ENCODE measurements at places on chromosomes 6 and 20.

DNA sequence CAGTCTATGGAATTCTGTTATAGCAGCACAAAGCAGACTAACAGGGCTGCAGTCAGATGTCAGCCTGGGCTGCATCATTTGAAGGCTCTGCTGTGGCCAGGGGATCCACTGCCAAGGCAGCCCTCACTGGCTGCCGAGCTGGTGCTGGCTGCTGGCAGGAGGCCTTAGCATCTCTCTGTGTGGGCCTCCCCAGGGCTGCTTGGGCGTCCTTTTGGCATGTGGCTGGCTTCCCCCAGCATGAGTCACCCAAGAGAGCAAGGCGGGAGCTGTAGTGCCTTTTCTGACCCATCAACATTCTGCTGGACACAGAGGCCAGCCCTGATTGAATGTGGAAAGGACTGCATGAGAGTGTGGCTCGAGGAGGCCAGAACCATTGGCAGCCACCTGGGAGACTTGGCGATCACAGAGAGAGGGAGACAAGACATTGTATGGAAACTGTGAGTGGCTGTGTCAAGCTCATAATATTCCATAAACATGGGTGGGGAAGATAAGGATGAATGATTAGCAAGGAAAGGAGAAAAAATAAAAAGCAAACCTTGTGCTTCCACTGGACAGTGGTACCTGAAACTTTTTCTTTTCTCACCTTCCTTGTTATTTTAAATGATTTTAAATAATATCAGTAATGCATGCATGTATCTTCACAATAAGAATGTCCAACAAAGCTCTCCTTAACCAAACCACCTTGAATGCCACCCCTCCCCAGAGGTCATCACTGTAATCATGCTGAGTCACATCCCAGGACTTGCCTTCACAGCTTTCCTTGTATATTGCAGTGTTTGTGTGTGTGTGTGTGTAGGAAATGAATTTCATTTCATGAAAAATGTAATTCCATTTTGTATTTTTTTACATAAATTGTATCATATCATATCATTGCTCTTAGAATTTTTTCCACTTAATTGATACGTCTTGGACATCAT lies 55.0 kb upstream of the VSX1 start:
- DNase-seq: no peak

GRCh38 chr6:28980852-28981430 lies 24.2 kb downstream of the ZNF311 start:
- DNase-seq: no peak

GRCh38 chr6:11229655-11230046 lies 2.8 kb downstream of the NEDD9 start:
- DNase-seq: no peak

- DNase-seq: no peak
Measured at GRCh38 chr20:59495166-59495565, 109.2 kb upstream of the PHACTR3 start.

DNA sequence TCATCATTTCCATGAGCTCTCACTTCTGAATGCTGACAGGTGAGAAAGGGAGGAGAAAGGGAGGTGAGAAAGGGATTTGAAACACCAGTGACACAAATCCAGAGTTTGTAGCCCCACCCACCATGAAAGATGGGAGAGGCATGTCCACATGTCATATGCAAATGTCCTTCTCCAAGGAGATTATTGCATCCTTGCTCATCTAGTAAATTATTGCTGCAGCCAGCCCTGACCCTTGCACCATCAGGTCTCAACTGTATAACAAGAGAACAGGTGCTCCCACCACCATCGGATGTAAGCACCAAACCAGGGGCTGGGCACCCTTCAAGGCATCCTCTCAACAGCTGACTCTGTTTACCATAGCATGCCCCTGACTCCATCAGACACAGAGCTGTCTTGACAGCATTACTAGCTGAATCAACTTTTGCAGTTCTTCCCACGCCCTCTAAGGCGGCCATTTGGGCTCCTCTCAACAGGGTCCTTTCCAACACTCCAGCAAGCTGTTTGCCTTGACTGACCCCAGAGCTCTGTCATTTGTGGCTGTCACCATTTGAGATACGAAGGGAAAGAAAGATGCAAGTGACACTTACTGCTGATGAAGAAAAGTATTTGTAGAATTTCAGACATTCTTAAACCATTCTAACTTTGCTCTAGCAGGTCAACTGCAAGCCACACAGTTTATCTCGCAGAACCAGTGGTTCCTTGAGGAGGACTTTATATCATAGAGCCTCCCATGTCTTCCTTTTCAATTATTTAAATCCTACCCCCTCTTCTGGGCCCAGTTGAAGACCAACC lies 14.2 kb downstream of the GFOD1 start:
- no peak for DNase-seq

- DNase-seq: no peak
Measured at GRCh38 chr20:24781418-24781980, 167.6 kb upstream of the CST7 start.

DNA sequence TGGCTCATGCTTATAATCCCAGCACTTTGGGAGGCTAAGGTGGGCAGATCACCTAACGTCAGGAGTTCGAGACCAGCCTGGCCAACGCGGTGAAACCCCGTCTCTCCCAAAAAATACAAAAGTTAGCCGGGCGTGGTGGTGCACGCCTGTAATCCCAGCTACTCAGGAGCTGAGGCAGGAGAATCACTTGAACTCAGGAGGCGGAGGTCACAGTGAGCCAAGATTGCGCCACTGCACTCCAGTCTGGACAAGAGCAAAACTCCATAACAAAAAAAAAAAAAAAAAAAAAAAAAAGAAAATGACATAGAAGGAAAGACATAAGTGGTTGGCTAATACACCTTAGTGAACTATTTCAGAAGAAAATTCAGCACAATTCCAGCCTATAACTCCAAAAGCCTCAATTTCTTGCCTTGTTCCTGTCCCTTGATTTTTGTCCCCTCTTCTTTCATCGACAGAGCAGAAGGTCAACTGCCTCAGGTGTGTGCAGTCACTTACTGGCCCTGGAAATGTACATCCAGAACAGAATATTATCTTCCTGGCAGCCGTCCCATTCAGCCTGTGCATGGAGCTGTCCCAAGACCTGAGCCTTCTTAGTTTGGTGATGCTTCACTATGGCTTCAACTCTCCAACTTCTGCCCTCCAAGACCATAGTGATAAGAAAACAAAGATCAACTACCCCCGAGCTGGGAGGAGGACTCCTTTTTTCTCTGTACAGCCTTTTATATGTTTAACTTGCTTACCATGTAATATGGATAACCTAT lies 117.6 kb downstream of the LY86 start:
- no peak for DNase-seq

- DNase-seq: no peak
Measured at GRCh38 chr6:138999949-139000725, 12.1 kb upstream of the REPS1 start.

GRCh38 chr20:47305667-47306066 lies 50.8 kb downstream of the ZMYND8 start:
- DNase-seq: no peak

DNA sequence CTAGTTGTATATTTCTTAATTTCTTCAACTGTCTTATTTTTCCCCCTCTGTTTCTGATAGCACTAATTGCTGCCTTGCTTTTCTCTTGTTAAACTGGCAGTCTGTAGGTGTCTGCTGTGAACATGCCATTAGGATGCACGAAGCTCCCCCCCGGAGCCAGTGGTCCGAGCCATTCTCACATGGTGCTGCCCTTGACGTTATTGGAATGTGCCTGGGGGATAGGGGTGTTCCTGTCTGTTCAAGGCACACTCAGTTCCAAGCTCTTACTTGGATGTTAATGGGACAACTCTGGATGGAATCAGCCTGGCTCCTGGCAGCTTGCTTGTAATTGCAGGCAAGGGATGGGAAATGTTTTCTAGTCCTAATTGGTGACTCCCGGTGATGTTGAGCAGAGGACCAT lies 68.4 kb downstream of the RREB1 start:
- no peak for DNase-seq

DNA sequence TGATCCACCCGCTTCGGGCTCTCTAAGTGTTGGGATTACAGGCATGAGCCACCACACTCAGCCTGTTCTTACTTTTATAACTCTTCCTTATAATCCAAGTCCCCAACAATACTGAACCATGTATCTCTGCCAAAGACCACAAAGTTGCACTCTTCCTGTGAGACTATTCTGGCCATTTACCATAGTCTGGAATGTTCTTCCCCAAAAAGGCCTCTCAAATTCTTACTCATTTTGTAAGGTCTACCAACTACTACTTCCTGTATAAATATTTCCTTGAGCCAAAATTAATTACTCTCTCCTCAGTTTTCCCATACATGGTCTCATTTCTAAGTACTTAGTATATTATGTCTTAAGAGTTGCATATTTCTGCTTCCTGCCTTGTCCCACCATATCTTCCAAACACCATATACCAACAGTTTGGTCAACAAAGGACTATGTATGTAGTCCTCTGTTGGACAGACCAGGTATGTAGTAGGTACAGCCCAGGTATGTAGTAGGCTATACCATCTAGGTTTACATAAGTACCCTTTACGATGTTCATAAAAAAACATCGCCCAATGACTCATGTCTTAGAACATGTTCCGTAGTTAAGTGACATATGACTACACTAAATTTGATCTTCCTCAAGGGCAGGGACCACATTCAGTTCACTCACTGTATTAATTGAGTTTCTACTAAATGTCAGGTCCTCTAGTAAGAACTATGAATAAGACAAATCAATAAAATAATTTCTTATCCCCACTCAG lies 22.0 kb downstream of the RANBP9 start:
- no peak for DNase-seq

DNA sequence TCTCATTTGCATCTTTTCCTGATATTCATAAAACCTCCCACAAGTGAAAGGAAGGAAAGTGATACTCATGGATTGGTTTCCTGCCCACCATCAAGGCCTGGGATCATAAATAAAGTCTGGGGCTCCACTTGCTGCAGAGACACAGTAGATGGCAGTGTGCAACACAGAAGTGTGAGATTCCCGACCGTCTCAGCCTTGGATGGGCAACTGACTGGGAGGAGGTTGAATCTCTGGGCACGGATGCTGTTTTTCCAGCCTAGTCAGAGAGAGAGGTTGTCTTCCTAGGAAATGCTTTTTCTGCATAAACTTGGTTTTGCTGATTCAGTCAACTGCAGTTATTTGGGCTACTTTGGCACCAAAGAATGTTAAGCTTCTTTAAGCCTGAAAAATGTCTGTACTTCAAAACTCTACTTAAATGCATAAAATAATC lies 9.9 kb upstream of the RFPL4B start:
- DNase-seq: no peak

DNA sequence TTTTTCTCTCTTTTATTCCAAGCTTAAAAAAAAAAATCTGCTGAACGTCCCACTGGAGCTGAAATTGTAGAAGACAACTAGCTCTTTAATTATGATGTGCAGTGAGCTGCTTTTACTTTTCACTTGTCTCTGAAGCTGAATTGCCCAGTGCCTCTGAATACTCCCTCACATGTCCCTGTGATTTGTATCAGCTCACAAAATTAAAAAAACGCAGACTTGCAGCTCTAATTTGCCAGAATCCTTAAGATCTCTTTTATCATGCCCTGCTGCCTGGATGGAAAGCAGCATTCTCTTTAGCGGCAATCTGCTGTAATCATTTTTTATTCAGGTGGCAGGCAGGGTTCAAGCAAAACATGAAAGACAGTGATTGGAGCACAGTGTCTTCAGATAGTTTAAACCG lies 443.8 kb upstream of the SPTLC3 start:
- no peak for DNase-seq

DNA sequence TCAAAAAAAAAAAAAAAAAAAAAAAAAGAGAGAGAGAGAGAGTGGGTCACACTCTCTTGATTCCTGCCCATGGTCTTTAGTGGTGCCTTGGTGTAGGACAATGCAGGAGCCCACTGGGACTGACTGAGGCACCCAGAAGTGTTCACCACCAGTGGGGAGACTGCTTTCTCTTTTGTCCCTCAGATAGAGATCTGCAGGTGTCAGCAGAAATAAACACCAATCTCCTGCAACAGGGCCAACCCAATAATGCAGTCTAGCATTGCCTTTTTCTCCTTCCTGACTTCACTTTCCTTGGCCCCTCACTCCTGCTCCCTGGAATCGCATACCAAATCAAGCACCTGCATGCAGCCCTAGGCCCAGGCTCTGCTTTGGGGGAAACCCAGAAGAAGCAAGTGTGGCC lies 39.0 kb upstream of the CCDC28A start:
- no peak for DNase-seq

DNA sequence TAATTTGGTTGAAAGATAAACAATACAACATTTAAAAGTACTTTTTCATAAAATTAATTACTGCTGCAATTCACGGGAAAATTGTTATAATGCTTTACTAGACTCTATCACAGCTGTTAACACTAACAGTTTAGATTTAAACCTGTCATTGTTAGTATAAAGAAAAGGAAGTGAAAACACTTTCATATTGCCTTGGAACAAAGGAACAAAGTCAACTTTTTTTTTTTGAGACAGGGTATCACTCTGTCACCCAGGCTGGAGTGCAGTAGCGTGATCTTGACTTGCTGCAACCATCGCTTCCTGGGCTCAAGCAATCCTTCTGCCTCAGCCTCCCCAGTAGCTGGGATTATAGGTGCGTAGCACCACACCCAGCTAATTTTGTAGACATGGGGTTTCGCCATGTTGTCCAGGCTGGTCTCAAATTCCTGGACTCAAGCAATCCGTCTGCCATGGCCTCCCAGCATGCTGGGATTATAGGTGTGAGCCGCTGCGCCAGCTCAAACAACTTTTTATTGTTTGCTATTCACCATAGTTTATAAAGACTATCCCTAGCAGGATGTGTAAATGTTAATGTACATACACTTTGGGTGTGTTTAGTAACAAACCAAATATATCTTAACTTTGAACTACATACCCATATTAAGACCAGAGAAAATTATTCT lies 22.1 kb downstream of the SLC35A1 start:
- no peak for DNase-seq

- no peak for DNase-seq
Measured at GRCh38 chr20:49833483-49833882, 20.9 kb downstream of the SLC9A8 start.

DNA sequence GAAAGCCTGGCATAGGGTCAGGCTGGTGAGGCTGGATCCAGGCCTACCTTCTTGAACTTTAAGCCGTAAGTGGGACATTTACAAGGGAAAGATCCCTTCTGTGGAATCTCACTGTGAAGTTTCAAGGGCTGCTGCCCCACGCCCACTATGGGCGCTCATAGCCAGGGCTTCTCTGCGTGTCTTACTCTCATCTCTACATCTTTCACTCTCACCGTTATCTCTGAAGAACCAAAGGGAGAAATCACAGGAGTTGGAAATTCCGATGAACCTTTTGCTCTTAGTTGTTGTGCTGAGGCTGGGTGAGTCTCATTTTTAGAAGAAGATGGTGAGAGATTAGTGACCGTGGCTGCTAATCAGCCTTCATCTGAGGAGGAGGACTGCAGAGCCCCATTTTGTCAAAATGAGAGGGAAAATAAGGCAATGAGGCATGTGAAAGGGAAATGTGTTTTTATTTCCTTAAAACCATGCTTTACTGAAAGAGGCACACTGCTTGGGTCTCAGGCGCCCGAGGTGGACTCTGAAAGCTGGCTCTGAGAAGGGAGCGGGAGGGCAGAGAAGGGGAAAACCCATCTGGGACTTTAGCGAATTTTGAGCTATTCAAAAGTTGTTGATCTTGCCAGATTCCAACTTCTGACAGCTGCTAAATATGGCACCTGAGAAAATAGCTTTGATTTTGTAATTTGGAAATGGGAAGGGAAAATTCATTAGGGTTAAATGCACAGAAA lies 301.5 kb downstream of the CLIC5 start:
- no peak for DNase-seq
